Calu3 (cell line): ENCODE measurements at places on chromosomes 7 and 10. TPM values are rescaled to one million over a fixed set of nuclear protein-coding genes. Genes with fewer than 3 reads are reported as not detected.

DNA sequence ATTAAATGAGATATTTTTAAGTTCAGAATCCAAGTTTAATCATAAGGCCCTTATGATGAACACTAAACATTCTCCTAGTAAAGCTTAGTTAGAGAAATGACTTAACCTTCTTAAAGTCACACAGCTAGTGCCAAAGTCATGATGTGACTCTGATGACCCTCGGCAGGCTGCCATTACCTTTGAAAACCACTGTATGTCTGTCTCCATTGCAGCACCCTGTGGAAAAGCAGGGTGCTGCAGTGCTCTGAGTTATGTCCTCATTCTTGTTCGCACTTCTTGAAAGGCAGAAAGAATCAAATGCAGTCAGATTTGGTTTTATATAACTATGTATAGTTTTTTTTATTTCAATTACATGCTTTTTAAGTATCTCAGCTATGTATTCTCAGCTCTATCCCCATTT is 105.0 kb downstream of the PHTF2 start:
- H3K4me3 ChIP-seq = no peak overlapping the region
- DNase-seq = no peak
- H3K36me3 ChIP-seq = no peaks in the 10 kb centered on the region
- H3K27me3 ChIP-seq = no peaks in the 10 kb centered on the region
- H3K4me1 ChIP-seq = no peaks in the 10 kb centered on the region
- H3K27ac ChIP-seq = no peak overlapping the region

The SPDYE11 gene
- total RNA-seq = not detected in 2 replicates

The KLLN gene
- total RNA-seq = 0.52 and 0.81 TPM in 2 replicates

DNA sequence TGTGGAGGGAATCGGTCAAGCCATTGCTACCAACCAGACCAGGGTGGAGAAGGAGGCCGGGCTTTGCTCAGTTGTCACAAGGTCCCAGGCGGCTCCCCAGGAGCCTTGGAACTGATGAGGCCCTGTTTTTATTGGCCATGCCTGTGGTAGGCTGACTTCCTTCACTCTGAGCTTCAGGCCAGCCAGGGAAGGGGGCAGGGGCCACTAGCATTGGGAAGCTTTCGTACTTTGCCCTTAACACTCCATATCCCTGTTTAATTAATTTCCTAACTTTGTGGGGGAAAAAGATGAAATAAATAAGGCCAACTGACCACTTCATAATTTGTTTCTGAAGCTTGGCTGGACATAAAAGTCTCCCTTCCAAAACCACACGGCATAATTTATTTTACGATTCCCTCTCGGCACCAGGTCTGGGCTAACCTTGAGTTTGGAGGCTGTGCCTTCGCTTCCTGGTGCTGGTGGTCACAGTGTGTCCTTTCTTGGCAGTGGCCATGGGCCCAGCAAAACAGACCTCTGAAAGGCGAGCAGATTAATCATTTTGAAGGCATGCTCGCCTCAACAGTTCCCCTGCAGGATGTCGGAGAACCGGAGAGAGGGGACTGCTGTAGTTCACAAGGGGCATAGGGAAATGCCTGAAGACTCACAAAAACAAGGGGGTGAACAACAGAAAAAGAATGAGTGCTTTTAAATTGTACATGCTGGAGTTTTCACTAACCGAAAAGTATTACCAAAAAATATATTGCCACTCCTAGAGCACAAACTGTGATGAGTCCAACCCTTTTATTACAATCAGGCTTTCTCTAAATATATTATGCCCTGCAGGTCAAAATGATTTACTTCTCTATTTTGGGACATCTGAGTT is 966.0 kb downstream of the LRMDA start:
- no peak overlapping the region for H3K27ac ChIP-seq
- H3K27me3 ChIP-seq = no peaks in the 10 kb centered on the region
- H3K36me3 ChIP-seq = no peaks in the 10 kb centered on the region
- no peaks in the 10 kb centered on the region for H3K4me1 ChIP-seq
- DNase-seq = no peak
- H3K4me3 ChIP-seq = no peak overlapping the region

The SOSTDC1 gene
- total RNA-seq = 13.9 and 22.1 TPM in 2 replicates

- no peak for DNase-seq
- no peaks in the 10 kb centered on the region for H3K27me3 ChIP-seq
- H3K36me3 ChIP-seq = no peaks in the 10 kb centered on the region
- no peak overlapping the region for H3K4me3 ChIP-seq
- H3K27ac ChIP-seq = no peak overlapping the region
Measured at GRCh38 chr7:109836016-109836415, 1254.9 kb upstream of the LRRN3 start.

- no peak for DNase-seq
- no peak overlapping the region for H3K4me3 ChIP-seq
- H3K4me1 ChIP-seq = no peaks in the 10 kb centered on the region
- peaks cover 8% of the 10 kb centered on the region for H3K36me3 ChIP-seq
Measured at GRCh38 chr10:103281753-103282152, 4.8 kb downstream of the INA start.

The FAM221A gene
- total RNA-seq = 25.2 and 30.8 TPM in 2 replicates

GRCh38 chr7:2915023-2915422 is 70.9 kb upstream of the GNA12 start:
- H3K36me3 ChIP-seq = peaks cover 22% of the 10 kb centered on the region
- DNase-seq = no peak
- H3K4me3 ChIP-seq = no peak overlapping the region
- no peaks in the 10 kb centered on the region for H3K27me3 ChIP-seq

The HOXA3 gene
- 15.9 and 20.9 TPM in 2 replicates for total RNA-seq

DNA sequence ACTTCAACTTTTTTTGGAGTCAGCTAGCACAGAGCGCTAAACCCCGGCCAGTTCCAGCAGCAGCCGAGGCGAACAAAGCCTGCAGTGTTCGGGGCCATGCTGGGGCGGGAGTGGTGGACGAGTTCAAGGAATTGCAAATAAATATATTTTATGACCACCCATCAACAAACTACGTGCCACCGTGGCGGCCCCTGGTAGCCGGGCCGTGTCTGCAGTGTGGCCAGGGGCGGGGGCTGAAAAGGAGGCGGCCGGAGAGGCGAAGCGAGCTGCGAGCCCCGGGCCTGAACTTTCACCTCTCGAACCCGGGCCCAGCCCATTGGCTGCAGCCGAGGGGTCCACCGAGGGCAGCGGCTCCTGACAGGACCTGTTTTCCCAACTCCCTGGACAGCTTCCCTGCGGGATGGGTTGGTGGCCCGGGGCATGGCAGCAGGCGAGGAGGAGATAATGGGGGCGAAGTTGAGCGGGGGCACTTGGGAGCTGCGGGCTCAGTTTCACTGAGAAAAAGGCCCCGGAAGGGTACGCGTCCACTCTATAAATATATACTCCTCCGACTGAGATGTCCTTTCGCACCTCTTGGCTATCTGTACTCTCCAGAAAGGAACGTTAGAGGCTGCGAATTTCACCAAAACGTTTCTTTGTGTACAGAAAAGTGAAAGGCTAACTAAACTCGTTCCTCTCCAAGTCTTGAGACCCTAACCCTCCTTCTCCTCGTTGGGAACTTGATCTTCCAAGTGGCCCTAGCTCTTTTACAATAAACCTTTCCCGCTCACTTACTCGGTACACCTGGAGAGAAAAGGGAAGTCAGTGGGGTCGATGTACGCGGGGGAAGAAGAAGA is 164.6 kb upstream of the PPP1R3A start:
- H3K27me3 ChIP-seq = no peaks in the 10 kb centered on the region
- no peak for DNase-seq
- H3K27ac ChIP-seq = no peak overlapping the region
- H3K4me1 ChIP-seq = peaks cover 14% of the 10 kb centered on the region
- no peak overlapping the region for H3K4me3 ChIP-seq

- no peaks in the 10 kb centered on the region for H3K36me3 ChIP-seq
- H3K4me1 ChIP-seq = no peaks in the 10 kb centered on the region
- peaks cover 74% of the 10 kb centered on the region for H3K27me3 ChIP-seq
- H3K4me3 ChIP-seq = no peak overlapping the region
- no peak for DNase-seq
- H3K27ac ChIP-seq = no peak overlapping the region
Measured at GRCh38 chr10:132047575-132048293, 18.0 kb upstream of the JAKMIP3 start.

DNA sequence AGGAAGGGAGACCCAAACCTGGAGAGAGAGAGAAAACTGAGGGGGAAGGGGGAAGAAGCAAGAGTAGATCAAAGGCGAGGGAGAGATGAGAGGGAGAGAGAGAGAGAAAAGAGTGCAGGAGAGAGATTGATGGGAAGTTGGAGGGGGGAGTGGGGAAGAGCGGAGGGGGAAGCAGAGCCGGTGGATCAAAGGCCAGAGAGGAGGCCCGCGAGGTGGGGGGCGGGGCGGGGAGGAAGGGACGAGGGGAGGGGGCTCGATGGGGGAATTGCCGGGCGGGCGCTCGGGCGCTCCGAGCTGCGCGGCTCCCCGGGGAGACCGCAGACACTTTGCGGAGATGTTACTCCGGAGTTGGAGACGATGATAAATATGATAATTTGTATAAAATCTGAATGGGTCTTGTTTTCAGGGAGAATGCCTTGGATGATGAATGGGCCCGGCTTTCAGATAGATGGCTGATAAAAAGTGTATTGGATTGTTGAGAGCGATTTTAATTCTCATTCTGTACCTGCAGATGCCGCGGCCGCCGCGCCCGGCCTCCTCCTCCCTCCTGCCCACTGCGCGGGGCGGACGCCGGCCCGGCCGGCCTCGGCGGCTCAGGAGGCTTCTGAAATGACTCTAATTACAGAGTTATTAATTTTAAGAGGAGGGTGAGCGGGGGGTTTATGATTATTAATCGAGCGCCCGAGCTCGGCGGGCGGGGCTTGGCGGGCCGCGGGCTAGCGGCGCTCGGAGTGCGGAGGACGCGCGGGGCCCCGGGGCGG is 21.4 kb upstream of the PAX2 start:
- peaks cover 85% of the 10 kb centered on the region for H3K27me3 ChIP-seq
- peaks cover 4% of the 10 kb centered on the region for H3K4me1 ChIP-seq
- no peaks in the 10 kb centered on the region for H3K36me3 ChIP-seq

- peaks cover 15% of the 10 kb centered on the region for H3K4me1 ChIP-seq
- no peak for DNase-seq
- no peaks in the 10 kb centered on the region for H3K36me3 ChIP-seq
Measured at GRCh38 chr10:110859973-110860376, 11.8 kb upstream of the PDCD4 start.

The C7orf33 gene
- total RNA-seq = not detected in 2 replicates

The PRKCQ gene
- total RNA-seq = 0.73 and 1.1 TPM in 2 replicates

DNA sequence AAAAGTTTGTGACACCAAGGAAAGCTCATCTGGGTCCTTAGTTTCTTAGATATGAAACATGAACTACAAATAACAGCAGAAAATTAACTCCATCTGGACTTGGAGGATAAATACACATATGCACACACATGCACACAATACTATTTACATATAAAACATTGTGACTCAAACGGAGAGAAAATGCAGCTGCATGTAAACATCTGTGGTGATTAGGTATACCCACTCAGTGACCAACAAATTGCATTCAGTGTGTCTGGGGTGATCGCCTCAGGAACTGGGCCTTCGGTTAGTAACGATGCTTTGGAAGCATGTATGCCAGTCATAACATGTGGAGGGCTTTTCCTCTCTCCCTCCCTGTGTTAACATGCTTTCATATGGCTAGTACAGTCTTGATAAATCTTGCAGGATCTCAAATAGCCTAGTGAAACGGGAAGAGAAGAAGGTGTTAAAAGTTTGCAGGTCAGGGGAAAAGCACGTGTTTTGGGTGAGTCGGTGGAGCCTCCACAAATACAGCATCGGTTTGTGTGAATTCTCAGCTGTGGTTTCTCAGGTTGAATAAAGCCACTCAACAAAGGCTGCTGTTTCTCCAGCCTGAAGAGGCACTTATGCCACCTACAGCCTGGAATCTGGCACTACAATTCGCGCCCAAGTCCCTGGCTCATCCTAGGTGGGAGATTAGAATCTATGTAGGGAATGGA is 8.7 kb upstream of the GLRX3 start:
- no peaks in the 10 kb centered on the region for H3K36me3 ChIP-seq
- H3K27me3 ChIP-seq = peaks cover 13% of the 10 kb centered on the region
- peaks cover 8% of the 10 kb centered on the region for H3K4me1 ChIP-seq
- no peak overlapping the region for H3K27ac ChIP-seq
- H3K4me3 ChIP-seq = no peak overlapping the region
- peak; percentile 58 for DNase-seq

DNA sequence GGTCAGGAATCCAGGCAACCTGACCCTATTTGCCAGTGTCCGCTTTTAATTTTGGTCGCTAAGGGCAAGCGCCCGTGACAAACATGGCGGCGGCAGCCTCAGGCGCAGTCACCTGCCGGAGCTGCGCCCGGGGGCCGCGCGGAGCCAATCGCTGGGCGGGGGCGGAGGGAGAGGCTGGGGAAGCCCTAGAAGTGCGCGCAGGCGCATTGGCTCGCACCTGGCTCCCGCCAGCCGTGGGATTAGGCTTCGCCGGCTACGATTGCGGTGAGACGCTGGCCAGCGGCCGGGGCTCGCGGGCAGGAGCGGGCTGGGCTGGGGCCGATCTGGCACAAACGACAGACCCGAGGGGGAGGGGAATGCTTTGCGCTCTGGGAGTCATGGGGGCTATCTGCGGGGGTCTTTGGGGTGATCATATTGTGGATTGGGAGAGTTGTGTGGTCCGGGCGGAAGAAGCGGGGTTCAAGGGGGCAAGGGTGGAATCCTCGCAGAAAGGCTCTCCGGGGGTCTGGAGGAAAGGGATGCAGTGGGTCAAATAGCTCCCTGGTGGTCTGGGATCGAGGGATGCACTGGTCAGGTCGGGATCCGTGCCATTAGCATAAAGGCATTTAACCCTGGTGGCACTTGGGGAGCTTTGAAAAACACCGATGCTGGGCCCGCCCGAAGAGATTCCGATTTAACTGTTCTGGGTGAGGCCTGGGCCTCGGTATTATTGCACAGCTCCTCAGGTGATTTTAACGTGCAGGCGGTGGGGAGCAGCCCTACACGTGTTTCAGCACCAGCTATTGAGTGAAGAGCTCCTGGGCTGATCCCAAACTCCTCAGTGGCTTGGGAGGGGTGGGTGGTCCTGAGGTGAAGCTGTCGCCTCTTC is 10.1 kb upstream of the C10orf95 start:
- H3K4me3 ChIP-seq = peak overlapping the region; percentile 97
- peaks cover 21% of the 10 kb centered on the region for H3K36me3 ChIP-seq
- H3K27me3 ChIP-seq = no peaks in the 10 kb centered on the region
- H3K27ac ChIP-seq = peak overlapping the region; percentile 59
- peak; percentile 94 for DNase-seq

DNA sequence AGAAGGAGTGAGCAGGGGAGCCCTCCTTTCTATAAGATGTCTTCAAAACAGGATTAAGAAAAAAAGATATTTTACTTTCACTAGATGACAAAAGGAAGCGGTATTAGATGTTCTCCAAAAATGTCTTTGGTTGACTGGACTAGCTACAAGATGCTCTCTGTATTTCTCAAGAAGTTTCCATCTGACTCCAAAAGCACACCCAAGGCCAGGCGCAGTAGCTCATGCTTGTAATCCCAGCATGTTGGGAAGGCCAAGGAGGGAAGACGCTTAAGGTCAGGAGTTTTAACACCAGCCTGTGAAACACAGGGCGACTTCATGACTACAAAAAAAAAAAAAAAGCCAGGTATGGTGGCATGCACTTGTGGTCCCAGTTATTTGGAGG is 84.5 kb downstream of the PIP4K2A start:
- H3K27me3 ChIP-seq = no peaks in the 10 kb centered on the region
- H3K27ac ChIP-seq = no peak overlapping the region
- no peak for DNase-seq
- peaks cover 52% of the 10 kb centered on the region for H3K4me1 ChIP-seq
- H3K36me3 ChIP-seq = no peaks in the 10 kb centered on the region

The ATRNL1 gene
- total RNA-seq = 4.0 and 8.8 TPM in 2 replicates

GRCh38 chr7:66357087-66357486 is 152.0 kb downstream of the TPST1 start:
- H3K36me3 ChIP-seq = no peaks in the 10 kb centered on the region
- no peak for DNase-seq
- no peaks in the 10 kb centered on the region for H3K27me3 ChIP-seq
- H3K4me3 ChIP-seq = no peak overlapping the region
- H3K27ac ChIP-seq = no peak overlapping the region

The FERD3L gene
- not detected in 2 replicates for total RNA-seq

The UCMA gene
- total RNA-seq = not detected in 2 replicates

- no peak overlapping the region for H3K4me3 ChIP-seq
- no peaks in the 10 kb centered on the region for H3K27me3 ChIP-seq
- H3K36me3 ChIP-seq = no peaks in the 10 kb centered on the region
- no peak for DNase-seq
Measured at GRCh38 chr7:121023683-121024511, 35.4 kb downstream of the CPED1 start.
